ENCODE measurements at places on chromosomes 7 and 10.

DNA sequence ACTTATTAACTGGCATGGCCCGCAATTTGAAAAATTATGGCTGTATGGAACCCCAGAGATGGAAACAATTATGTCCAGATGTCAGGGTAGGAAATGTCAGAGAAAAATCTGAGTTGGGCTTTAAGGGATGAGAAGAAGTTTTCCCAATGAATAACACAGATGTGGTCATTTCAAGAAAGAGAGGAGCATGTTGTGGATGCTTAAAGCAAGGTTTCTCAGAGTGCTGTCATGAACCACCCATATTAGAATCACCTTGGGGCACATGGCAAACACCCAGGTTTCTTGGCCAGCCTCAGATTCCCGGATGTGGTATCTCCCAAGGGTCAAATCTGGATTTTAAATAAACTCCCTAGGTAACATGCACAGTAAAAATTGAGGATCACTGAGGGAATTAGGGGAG, 43.6 kb downstream of the LAMB4 start:
- no peak for DNase-seq

- no peak for DNase-seq
These were observed 255.7 kb upstream of the LRRN3 start for GRCh38 chr7:110835218-110835617.

- no peak for DNase-seq
These were observed 15.9 kb upstream of the FAM171A1 start for GRCh38 chr10:15387021-15387420.

- no peak for DNase-seq
These were observed 295.6 kb downstream of the CCDC3 start for GRCh38 chr10:12705943-12706342.

DNA sequence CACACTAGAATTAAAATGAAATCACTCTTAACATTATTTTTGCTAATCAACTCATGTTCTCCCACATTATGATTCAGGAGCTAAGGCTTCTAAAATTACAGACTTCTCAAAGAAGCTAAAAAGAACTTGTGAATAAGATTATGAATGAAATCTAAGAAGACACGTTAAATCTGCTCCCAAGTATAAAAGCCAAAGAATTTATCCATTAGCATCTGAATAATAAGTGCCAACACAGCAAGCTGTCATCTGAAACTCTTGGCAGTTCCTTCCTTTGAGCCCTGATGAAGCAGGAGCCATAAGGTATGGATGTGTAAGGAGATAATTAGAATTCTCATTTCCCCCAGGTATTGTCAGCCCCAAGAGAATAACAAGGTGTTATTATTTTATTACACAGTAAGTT, 50.3 kb downstream of the TPK1 start:
- DNase-seq, result no peak

DNA sequence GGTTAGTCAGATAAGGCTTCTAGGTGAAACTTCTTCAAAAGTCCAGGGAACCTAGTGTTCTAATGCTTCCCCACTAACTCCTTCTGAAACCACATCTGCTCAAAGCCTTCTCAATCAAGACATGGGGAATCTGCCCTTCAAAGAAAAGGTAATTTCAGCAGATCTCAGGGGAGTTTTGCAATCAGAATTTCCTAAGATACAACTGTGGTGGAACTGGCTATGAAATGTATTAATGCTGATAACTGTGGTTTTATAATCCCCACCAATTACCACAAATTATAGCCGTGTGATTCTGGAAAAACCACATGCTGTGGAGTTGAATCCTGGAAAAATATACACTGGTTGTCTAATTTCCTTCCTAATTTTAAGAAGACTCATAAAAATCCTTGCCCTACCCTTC, 233.8 kb downstream of the SORCS1 start:
- DNase-seq, result no peak

DNA sequence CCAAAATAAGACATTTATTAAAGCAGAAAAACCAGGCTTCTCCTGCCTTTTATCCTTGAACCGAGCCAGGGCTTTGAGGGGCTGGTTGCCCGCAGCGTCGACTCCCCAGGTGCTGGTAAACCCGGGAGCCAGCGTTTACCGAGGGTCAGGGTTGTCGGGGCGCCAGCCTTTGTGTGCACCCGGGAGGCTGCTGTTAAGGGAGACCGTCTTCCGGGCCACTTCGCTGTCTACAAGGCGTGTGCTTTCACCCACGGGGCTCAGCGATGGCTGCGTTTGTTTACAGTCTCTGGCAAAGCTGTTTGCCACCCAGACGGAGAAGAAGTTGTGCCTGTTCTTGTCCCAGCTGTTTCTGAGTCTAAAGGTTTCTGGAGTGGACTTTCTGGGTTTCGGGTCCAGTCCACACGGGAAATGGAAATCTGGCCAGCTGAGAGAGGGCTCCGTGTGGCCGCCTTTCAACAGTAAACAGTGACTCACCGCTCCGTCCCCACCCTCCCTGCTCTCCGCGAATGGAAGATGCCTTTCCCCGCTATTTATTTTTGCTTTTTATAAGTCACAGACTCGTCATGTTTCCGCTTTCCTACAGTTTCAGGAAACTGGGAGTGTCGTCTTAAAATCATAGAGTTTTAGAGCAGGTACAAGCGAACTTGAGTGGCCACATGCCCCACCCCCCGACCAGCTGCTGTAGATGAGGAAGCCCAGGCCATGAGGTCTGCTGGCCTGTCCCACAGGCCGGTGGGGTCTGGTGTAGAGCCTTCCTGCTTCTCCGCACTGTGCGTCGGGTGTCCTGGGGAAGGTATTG, 2.2 kb downstream of the MAFK start:
- no peak for DNase-seq

GRCh38 chr7:149500201-149500600, 2.6 kb upstream of the ZNF746 start:
- DNase-seq, result no peak

DNA sequence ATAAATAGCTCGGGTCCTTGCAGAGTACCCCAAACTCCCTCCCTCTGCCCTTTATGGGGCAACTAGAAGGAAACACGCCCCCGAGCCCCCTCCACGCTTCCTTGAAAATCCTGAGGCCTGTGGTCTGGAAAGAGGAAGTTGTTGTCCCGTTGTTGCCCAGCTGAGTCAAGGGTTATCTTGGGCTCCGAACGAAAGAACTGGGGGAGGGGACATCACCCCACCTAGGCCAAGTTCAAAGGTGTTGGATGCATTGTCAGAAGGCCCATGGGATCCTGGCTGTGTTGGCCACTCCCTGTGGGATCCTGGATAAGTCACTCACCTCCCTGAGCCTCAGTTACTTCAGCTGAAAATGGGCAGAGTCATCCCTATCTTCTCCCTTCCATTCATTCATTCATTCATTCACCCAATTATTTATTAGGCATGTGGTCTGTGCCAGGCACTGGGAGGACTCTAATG, at the start of gene CCL24:
TSS of gene CCL24 (minus strand) at position 26 of the 456 bp plus-strand sequence. CDS start 91 bp downstream, outside the sequence.
- DNase-seq, result no peak

DNA sequence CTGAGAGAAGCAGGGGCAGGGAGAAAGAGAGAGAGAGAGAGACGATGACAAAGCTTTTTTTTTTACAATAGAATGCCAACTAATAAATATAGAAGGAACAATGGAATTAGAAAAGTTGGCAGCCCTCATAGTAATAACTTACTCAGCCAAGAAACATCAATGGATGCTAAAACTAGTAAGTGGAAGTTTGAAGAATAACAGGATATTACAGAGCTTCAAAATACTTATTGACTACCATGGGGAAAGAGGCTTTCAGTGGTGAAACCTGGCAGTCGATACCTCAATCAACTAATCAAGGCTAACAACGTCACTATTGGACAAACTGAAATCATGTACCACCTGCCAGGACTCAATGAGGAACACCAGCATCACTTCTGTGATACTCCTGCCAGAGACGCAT, 100.5 kb upstream of the LRRC4 start:
- no peak for DNase-seq

DNA sequence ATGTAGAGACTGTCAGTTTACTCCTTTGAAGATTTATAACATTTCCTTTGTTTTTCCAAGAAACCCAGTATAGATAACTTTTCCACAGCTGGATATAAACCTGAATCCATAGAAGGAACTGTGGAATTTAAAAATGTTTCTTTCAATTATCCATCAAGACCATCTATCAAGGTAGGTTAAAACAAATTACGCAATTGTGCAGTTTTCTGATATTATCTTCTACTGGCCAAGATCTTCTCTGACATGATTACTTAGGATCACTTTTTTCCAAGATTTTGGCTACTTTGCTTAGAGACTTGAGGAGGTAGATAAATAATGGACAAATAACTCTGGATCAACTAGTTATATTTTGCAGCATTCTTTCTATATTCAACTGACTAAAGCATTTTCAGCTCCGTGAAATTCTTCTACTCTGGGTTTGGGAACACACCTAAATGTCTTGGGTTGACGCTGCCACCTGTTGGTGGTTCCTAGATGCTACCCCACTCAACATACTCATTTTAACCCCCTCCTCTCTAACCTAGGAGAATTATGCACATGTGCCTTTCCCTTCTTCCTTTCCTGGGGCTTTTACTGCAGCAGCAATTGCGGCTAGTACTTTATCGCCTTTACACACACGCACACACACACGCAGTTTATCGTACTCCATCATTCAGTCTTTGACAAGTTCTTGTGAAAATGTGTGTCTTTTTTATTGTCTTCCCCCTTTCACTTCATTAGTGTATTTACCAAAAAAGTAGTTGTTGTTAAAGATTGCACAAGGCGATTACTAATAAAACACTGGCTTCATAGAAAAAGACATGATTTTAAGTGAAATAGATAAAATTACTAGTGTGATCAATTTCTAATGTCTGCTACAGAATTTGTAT, 32.7 kb downstream of the ABCB5 start:
- DNase-seq, result no peak

- no peak for DNase-seq
These were observed 28.5 kb upstream of the NKX6-2 start for GRCh38 chr10:132814469-132814856.

- DNase-seq, result no peak
These were observed 782.7 kb downstream of the ANKRD7 start for GRCh38 chr7:119007236-119007635.

DNA sequence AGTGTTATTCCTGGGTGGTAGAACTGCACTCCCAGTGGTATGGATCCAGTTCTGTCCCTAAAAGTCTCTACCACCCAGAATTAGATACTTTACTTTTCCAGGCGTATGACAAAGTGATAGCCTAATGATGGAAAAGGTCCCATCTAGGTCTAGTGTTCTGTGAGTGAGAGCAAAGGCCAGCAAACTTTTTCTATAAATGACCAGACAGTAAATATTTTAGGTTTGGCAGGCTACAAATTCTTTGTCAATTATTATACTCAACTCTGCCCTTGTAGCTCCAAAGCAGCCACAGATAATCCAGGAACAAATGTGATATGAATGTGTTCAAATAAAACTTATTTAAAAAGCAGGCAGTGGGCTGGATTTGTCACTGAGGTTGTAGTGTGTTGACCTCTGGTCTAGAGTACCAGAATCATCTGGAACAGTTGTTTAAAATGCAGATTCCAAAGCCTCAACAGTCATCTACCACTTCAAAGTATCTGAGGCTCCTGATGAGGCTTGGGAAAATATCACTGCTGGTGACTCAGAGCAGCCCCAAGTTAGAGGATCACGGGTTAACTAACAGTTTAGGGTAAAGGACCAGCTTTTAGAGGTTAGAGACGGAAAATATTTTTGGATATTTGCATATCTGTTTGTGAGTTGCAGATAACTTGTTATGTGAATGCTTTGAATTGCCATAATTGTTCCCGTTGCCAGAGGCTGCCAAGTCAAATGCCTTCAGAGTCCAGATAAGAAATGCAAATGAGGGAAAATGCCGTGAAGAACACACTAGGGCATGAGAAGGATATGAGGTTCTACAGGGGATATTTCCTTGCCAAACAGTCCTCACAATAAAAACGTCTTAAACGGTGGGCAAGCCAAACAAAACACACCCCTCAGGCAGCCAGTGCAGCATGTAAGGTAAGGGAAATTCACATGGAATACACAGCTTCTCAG, 19.4 kb downstream of the NRAP start:
- no peak for DNase-seq

- DNase-seq, result no peak
These were observed 243.1 kb downstream of the INHBA start for GRCh38 chr7:41459623-41460261.

GRCh38 chr10:62433181-62433692, 59.1 kb downstream of the ZNF365 start:
- peak; percentile 5 for DNase-seq

DNA sequence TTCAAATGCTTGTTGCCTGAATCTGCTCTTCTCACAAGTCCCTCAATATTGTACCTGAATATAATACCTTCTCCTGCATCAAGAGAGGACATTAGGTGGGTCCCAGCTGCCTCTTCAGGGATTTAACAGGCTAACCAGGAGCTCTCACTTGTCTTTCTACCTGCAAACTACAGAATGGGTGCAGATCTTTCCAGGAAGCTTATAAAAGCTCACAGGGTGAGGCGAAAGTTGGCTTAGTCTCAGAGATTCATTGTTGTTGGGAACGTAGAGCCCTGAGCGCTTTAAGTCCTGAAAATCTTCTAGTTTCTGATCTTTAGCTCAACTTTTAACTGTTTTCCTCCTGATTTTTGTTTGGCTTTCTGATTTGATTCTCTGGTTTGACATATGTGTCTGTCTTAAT, 25.0 kb downstream of the PLAU start:
- DNase-seq, result no peak

DNA sequence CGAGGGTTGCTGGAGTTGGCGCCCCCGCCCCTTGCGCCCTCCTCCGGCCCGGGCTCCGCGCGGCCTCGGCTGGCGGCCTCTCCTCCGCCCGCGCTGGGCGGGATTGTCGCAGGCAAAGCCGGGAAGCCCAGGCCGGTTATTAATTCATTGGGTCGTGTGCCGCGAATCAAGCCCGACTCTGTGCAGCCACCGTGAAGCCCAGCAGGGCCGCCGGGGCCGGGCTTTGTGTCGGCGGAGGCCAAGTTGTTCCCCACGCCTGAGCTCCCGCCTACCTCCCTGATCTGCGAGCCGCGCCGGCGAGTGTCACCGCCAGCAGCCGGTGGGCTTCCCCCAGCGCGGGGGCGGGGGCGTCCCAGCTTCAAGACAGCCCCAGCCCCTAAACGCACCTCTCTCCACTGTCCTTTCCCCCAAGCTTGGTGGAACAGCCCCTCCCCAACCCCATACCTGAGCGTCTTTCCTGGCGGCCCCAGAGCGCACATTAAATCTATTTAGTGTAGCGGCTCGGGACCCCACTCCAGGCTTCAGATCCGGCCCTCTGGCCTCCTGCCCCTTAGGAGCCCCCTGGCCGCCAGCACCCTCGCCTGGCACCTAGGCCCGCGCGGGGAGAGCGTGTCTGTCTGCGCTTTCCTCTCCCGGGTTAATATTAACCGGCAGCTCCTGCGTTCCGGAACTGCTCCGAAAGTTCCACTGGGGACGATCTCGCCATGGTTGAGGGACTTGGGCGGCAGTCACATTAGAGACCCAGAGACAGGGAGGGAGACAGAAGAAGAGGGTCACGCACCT, 3.5 kb downstream of the SHH start:
- no peak for DNase-seq

DNA sequence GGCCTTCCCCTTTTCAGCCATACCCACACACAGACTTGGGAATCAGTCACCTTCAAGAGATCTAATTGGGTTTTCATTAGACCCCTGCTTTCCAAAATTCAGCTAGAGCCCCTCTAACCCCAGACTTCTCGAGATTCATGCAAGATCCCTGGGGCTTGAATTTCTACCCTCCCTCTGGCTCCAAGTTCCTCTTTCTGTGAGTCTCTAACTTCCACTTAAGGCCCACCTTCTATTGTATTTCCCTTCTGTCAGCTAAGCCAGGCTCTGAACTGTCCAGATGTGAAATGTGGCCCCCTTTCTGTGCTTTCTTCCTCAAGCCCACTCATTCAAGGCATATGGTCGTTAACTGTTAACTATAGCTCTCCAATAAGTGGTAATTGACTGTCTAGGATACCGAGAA, 132.2 kb downstream of the ZNF365 start:
- DNase-seq, result no peak

- DNase-seq, result no peak
These were observed 64.8 kb upstream of the IGFBP3 start for GRCh38 chr7:45985902-45986301.

- DNase-seq, result no peak
These were observed 52.7 kb downstream of the MET start for GRCh38 chr7:116724560-116725231.

All from activated naive CD4-positive, alpha-beta T cell (primary cell).